ENCODE measurements at places on chromosomes 1 and 21. TPM values are rescaled to one million over a fixed set of nuclear protein-coding genes. Genes with fewer than 3 reads are reported as not detected.

GJB5 gene
- not detected for total RNA-seq

RHEX gene
- total RNA-seq = not detected

ERO1B gene
- 1.4 TPM for total RNA-seq

UTS2 gene
- total RNA-seq = not detected

NBPF8 gene
- 9.2 TPM for total RNA-seq

GPR161 gene
- total RNA-seq = 13.2 TPM

PLA2G2D gene
- not detected for total RNA-seq

NSUN4 gene
- 12.7 TPM for total RNA-seq

PTGS2 gene
- 32.6 TPM for total RNA-seq

CD2 gene
- not detected for total RNA-seq

PRRX1 gene
- 229 TPM for total RNA-seq

OR14I1 gene
- total RNA-seq = not detected

CASQ1 gene
- total RNA-seq = 0.50 TPM

OR2G6 gene
- total RNA-seq = not detected

CRYBG2 gene
- not detected for total RNA-seq

APH1A gene
- 88.6 TPM for total RNA-seq

ADCY10 gene
- total RNA-seq = 0.26 TPM

AMIGO1 gene
- total RNA-seq = 0.81 TPM

TEDDM1 gene
- not detected for total RNA-seq

SH3D21 gene
- total RNA-seq = 1.3 TPM

Measured in aortic smooth muscle cell (primary cell).